ENCODE measurements at places on chromosomes 7 and 10.

DNA sequence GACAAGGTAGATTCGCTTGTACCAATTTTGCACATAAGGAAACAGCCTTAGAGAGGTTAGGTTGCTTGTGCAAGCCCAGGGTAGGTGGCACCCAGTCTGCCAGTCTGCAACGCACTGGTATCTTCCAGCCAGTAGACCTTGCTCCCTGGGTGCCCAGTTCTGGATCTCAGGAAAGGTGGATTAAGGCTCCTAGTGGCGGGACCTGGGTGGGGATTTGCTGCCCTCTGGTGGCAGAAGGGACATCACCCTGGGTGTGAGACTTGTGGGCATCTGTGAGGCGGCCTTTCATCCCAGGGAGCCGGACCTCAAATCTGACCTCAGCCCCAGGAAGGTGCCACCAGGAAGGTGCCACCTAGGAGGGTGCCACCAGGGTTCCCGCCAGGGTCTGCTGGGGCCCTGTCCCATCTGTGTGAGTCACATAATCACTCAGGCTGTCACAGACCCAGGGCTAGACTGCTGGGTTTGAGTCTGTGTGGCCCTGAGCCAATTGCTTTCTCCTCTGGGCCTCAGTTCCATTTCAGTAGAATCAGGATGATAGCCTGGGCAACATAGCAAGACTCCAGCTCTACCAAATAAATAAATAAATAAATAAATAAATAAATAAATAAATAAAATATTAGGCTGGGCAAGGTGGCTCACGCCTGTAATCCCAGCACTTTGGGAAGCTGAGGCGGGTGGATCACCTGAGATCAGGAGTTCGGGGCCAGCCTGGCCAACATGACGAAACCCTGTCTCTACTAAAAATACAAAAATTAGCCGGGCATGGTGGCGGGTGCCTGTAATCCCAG, 5.3 kb upstream of the PRKRIP1 start:
- H3K27ac ChIP-seq: no peak overlapping the region
- no peak overlapping the region for H3K4me3 ChIP-seq
- peaks cover 6% of the 10 kb centered on the region for H3K36me3 ChIP-seq
- H3K4me1 ChIP-seq: no peaks in the 10 kb centered on the region
- H3K27me3 ChIP-seq: no peaks in the 10 kb centered on the region
- DNase-seq: peak; percentile 52

GRCh38 chr10:110918269-110918642, 724 bp downstream of the BBIP1 start:
- H3K4me3 ChIP-seq: peak overlapping the region; percentile 70
- DNase-seq: peak; percentile 78
- no peaks in the 10 kb centered on the region for H3K27me3 ChIP-seq
- peaks cover 9% of the 10 kb centered on the region for H3K36me3 ChIP-seq
- peak overlapping the region; percentile 97 for H3K27ac ChIP-seq

- H3K4me3 ChIP-seq: no peak overlapping the region
- no peaks in the 10 kb centered on the region for H3K36me3 ChIP-seq
- H3K27me3 ChIP-seq: no peaks in the 10 kb centered on the region
- no peak for DNase-seq
These were observed 985.6 kb upstream of the LRRN3 start for GRCh38 chr7:110105307-110105706.

DNA sequence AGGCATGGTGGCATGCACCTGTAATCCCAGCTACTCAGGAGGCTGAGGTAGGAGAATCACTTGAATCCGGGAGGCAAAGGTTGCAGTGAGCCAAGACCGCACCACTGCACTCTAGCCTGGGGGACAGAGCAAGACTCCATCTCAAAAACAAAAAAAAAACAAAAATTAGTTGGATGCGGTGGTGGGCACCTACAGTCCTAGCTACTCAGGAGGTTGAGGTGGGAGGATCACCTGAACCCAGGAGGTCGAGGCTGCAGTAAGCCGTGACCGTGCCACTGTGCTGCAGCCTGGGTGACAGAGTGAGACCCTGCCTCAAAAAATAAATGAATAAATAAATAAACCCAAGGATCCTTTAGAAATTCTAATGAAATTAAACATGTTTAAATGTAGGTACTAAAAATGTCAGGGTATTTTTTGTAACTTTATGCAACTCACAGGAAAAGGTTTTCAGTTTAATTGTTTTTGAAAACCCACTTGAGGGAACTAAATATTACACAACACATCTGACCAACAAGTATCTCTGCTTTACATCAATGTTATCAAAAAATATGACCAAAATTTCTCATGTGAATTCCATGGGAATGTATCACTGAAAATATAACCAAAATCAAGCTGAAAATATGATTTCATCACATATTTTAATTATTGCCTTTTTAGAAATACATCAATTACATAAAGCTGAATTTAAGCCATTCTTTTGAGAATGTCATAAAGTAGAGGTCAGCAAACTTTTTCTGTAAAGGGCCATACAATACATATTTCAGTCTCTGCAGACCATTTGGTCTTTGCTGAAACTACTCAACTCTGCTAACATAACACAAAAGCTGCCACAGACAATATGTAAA, 23.9 kb downstream of the UPF2 start:
- H3K4me3 ChIP-seq: no peak overlapping the region
- no peaks in the 10 kb centered on the region for H3K27me3 ChIP-seq
- no peak overlapping the region for H3K27ac ChIP-seq

- no peaks in the 10 kb centered on the region for H3K27me3 ChIP-seq
- H3K36me3 ChIP-seq: no peaks in the 10 kb centered on the region
- no peak for DNase-seq
- H3K4me1 ChIP-seq: no peaks in the 10 kb centered on the region
These were observed 101.7 kb upstream of the SLC26A5 start for GRCh38 chr7:103547451-103548284.

- H3K4me1 ChIP-seq: no peaks in the 10 kb centered on the region
- no peak overlapping the region for H3K4me3 ChIP-seq
- no peak overlapping the region for H3K27ac ChIP-seq
- H3K27me3 ChIP-seq: peaks cover 23% of the 10 kb centered on the region
These were observed 554.0 kb downstream of the MDFIC start for GRCh38 chr7:115475761-115476385.

DNA sequence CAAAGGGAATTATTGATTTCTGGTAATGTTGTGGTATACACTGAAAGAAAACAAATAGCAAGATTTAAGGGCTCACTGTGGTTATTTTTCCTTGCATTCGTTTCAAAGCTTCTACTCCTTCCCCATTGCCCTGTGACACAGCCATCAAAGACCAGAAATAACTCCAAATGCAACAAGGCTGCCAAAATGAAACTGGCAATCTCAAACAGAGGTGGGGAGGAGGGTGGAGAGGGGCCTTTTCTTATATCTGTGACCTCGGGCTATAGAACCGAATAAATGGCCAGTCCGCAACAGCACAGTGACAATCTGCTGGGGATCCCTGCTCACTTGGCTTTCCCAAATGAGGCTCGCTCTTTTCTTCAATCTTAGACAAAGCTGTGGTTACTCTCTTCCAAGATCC, 17.4 kb upstream of the SPOCK2 start:
- H3K27ac ChIP-seq: peak overlapping the region; percentile 53
- peaks cover 56% of the 10 kb centered on the region for H3K4me1 ChIP-seq
- H3K27me3 ChIP-seq: no peaks in the 10 kb centered on the region
- DNase-seq: no peak
- H3K36me3 ChIP-seq: no peaks in the 10 kb centered on the region

DNA sequence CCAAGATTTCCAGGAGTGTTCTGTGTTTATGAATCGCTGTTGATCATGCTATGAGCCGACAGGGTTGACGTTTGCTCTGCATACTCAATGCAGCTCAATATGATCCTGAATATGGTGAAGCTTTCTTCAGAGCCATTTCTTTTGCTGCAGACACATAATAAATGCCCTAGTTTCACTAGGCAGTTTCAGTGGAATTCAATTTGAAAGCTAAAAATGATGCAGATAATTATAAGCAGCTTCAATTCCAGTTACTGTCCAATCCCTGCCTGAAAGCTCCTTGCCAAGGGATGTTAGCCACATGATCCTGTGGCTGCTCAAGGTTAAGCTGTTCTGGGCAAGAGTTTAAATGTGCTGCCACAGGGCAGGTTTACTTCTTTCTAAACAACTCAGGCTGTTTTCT, 805.6 kb downstream of the NRG3 start:
- DNase-seq: no peak
- no peak overlapping the region for H3K27ac ChIP-seq
- no peak overlapping the region for H3K4me3 ChIP-seq
- no peaks in the 10 kb centered on the region for H3K36me3 ChIP-seq
- no peaks in the 10 kb centered on the region for H3K27me3 ChIP-seq

- no peak overlapping the region for H3K4me3 ChIP-seq
- no peaks in the 10 kb centered on the region for H3K36me3 ChIP-seq
- H3K4me1 ChIP-seq: no peaks in the 10 kb centered on the region
- H3K27me3 ChIP-seq: peaks cover 7% of the 10 kb centered on the region
- no peak overlapping the region for H3K27ac ChIP-seq
- DNase-seq: no peak
These were observed 400.0 kb upstream of the CELF2 start for GRCh38 chr10:10617686-10618085.

DNA sequence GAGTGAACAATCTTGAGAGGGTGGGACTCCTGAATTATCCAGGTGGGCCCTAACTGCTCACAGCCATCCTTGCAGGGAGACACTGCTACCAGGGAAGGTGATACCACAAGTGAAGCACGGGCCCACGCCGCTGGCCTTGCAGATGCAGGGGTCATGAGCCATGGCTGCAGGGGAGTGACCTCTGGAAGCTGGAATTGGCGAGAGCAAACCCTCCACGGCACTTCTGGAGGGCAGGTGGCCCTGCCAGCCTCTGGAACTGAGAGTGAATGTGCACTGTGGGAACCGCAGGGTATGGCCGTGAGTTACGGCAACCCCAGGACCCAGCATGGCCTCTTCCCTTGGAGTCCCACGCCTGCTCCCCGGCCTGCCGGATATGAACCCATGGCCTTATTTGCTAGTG, 37.5 kb downstream of the STK32C start:
- no peak overlapping the region for H3K27ac ChIP-seq
- H3K4me1 ChIP-seq: peaks cover 5% of the 10 kb centered on the region
- no peak for DNase-seq
- H3K36me3 ChIP-seq: no peaks in the 10 kb centered on the region
- H3K27me3 ChIP-seq: no peaks in the 10 kb centered on the region

- peaks cover 20% of the 10 kb centered on the region for H3K36me3 ChIP-seq
- DNase-seq: peak; percentile 19
- peak overlapping the region; percentile 61 for H3K27ac ChIP-seq
- no peaks in the 10 kb centered on the region for H3K4me1 ChIP-seq
- no peak overlapping the region for H3K4me3 ChIP-seq
These were observed 59.6 kb upstream of the GNA12 start for GRCh38 chr7:2903682-2904162.

DNA sequence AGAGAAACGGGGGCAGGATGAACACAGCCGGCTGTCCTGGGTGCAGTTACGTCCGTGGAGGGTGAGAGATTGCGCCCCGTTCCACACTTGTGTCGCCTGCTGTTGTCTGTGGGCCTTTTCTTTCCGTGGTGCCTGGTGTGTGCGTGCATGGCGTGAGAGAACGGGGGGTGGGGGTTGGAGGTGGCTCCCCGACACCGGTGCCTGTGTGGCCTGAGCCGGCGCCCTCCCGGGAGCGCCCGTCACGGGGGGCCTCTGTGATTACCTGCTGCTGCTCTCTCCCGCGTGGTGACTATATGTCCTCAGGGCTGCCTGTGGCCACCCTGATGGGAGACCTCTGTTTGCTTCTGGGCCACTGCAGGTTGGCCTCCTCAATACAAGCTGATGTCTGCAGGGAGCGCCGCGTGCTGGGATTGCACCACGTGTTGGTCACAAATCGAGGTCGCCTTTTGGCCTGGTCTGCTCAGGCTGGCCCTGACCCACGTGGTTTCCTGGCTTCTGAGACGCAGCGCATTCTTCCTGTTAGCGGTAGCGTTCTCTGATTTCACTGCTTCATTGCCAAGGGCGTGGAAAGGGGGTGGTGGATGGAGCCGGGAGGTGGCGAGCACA, 10.9 kb upstream of the AP5Z1 start:
- H3K27ac ChIP-seq: no peak overlapping the region
- peaks cover 48% of the 10 kb centered on the region for H3K36me3 ChIP-seq
- no peak for DNase-seq
- H3K27me3 ChIP-seq: no peaks in the 10 kb centered on the region
- no peaks in the 10 kb centered on the region for H3K4me1 ChIP-seq

GRCh38 chr10:121409466-121410104, 188.7 kb downstream of the FGFR2 start:
- peaks cover 6% of the 10 kb centered on the region for H3K27me3 ChIP-seq
- H3K4me3 ChIP-seq: no peak overlapping the region
- H3K27ac ChIP-seq: no peak overlapping the region
- no peak for DNase-seq
- H3K36me3 ChIP-seq: no peaks in the 10 kb centered on the region

DNA sequence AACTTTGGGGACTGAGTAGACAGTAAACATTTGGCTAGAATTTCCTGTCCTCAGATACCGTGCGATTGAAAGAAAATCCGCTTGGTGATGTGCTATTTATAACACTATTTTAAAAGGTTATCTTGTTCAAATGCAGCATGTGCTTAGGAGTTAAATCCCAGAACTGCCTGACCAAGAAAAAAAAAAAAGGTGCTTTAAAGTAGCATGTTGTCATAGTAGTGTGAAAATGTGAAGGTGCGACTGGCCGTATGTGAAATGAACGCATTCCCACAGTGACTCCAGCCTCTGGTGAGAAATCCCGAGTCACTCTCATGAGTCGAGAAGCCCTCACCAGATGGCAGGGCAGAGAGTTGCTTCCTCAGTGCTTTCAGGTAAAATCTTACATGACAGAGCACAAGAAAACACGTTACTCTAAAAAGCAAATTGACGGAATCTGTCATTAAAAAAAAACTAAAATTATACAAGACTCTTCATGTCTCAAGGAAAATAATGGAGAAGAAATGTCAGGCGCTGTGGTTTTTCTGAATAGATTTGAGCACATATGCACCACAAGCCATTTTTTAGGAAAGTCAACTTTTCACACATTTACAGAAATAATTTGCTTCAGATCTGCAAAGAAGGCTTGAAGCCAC, 18.4 kb upstream of the KLF6 start:
- no peak overlapping the region for H3K4me3 ChIP-seq
- H3K27me3 ChIP-seq: no peaks in the 10 kb centered on the region
- no peak for DNase-seq
- H3K36me3 ChIP-seq: no peaks in the 10 kb centered on the region
- H3K27ac ChIP-seq: peak overlapping the region; percentile 98

GRCh38 chr7:27723085-27723484, 16.9 kb upstream of the TAX1BP1 start:
- no peaks in the 10 kb centered on the region for H3K4me1 ChIP-seq
- H3K27me3 ChIP-seq: no peaks in the 10 kb centered on the region
- no peak overlapping the region for H3K4me3 ChIP-seq
- no peak for DNase-seq
- H3K27ac ChIP-seq: no peak overlapping the region

DNA sequence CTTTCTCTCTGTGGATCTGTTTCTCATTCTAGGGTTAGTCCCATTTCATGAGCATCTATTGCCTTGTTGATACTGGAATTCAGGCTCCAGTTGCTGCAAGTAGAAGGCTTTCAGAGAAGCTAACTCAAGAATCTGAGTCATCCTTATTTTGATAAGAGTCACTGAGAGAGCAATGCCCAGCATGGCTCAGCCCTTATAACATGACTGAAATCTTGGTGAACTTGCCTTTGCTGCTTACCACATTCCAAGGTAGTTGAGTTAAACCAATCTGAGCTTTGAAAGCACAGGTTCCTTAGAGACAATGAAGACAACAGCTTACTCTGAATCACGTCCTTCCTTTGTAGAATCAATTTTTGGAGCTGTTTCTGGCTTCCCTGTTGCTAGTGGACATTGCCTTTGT, 53.6 kb upstream of the CHCHD3 start:
- no peaks in the 10 kb centered on the region for H3K36me3 ChIP-seq
- DNase-seq: no peak
- no peaks in the 10 kb centered on the region for H3K4me1 ChIP-seq
- no peaks in the 10 kb centered on the region for H3K27me3 ChIP-seq

- H3K27me3 ChIP-seq: no peaks in the 10 kb centered on the region
- peak overlapping the region; percentile 25 for H3K27ac ChIP-seq
- H3K4me1 ChIP-seq: peaks cover 6% of the 10 kb centered on the region
- no peak overlapping the region for H3K4me3 ChIP-seq
These were observed 85.3 kb upstream of the ANKRD1 start for GRCh38 chr10:91006001-91006751.

All from T-cell (primary cell).